ENCODE measurements at places on chromosomes 16 and 17.

DNA sequence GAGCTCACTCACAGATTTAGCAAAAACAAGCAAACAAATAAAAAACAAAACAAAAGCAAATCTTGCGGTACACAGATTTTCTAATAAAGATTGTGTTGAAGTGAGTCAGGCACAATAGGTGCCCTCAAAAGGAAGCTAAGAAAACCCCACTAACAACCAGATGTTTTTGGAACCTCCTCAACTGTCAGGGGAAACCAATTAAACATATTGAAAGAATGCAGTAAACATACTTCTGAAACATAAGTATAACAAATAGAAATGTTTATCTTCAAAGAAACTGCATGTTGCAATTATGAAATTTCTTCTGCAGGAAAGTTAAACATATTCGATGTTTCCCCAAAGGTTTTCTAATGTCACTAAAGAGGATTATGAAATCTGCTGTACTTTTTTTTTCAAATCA is 110.5 kb upstream of the CORO6 start:
- DNase-seq: no peak

GRCh38 chr17:5434984-5435383 is 4.0 kb downstream of the C1QBP start:
- DNase-seq: no peak

DNA sequence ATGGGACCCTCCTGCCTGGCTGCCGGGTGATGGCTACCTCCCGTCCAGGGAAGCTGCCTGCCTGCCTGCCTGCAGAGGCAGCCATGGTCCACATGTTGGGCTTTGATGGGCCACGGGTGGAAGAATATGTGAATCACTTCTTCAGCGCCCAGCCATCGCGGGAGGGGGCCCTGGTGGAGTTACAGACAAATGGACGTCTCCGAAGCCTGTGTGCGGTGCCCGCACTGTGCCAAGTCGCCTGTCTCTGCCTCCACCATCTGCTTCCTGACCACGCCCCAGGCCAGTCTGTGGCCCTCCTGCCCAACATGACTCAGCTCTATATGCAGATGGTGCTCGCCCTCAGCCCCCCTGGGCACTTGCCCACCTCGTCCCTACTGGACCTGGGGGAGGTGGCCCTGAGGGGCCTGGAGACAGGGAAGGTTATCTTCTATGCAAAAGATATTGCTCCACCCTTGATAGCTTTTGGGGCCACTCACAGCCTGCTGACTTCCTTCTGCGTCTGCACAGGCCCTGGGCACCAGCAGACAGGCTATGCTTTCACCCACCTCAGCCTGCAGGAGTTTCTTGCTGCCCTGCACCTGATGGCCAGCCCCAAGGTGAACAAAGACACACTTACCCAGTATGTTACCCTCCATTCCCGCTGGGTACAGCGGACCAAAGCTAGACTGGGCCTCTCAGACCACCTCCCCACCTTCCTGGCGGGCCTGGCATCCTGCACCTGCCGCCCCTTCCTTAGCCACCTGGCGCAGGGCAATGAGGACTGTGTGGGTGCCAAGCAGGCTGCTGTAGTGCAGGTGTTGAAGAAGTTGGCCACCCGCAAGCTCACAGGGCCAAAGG is 36.8 kb downstream of the NLRC5 start:
- DNase-seq: no peak

DNA sequence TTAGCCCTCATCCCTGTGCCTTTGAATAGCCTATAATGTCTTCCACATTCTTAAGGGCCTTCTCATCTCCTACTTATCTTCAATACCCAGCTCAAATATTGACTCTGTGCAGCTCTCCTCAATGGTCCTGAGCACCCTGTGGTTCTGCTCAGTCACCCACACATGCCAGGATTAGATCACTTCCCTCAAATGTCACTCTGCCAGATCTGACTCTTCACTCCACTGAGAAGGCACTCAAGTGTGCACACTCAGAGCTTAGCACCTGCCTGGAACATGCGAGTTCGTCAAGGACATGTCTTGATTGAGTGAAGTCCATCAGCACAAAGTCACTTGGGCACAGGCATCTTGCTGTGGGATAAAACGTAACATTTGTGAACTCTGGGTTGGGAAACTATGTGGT is 404.8 kb downstream of the CDH13 start:
- DNase-seq: no peak
